ENCODE measurements at places on chromosomes 11 and 22.

DNA sequence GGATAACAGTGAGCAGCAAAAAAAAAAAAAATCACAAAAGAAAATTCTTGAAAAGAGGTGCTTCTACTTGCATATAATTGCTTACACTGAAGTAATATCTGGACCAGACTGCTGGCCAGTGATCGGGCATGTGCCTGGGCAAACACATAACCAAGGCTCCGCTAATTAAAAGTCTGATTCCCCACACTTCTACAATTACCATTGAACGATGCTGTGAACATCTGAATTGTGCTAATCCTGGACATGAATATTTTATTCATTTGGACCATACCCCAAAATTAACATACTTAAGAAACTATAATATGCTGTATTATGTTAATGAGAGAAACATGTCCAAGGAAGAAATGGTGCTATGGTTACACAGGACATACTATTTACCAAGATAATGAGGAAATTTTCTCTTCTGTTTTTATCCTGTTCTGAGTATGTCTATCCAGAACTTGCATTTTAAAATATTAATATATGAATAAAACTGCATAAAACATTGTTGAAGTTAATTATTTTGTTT lies 69.8 kb downstream of the LRRC4C start:
- DNase-seq, result no peak

DNA sequence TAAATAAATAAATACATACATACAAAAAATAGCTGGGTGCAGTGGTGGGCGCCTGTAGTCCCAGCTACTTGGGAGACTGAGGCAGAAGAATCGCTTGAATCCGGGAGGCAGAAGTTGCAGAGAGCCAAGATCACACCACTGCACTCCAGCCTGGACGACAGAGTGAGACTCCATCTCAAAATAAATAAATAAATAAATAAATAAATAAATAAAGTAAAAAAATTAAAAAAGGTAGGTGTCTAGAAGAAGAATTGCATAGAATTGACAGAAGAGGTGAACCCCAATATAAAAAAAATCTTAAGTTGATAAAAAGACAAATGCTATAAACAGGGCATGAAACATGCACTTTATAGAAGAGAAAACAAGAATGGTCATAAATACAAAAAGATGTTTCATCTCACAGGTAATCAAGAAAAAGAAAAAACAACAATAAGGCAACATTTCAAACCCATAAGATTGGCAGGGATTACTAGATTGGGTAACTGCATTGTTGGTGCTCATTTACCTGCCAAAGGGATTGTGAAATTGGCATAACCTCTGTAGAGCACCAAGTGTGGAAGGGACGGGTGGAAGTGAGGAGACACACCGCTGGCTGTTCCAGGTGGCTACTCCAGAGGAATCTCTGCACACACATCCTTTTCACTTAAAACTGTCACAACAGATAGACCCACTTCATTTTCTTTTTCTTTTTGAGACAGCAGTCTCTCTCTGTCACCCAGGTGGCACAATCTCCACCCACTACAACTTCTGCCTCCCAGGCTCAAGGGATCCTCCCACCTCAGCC lies 44.7 kb downstream of the NF2 start:
- DNase-seq, result no peak

GRCh38 chr11:29305456-29306232 lies 711.2 kb downstream of the KCNA4 start:
- no peak for DNase-seq

DNA sequence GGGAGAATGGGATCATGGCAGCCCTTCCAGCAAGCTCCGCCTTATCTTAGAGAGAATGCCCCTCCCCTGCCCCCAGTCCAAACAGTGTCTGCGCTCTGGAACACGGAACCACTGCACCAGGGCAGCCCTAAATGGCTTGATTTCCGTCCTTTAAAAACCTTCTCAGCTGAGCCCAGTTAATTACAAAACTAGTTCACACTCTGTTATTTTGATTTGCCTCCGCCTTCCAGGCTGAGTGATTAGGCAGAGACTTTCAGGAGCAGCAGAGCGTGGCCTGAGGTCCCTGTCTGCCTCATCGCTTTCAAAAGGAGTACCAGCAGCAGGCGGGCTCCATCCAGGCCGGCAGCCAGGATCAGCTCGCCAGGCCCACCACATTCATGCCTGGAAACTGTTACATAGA lies 313.0 kb downstream of the BRD1 start:
- no peak for DNase-seq

- no peak for DNase-seq
Measured at GRCh38 chr22:45933506-45934167, 43.3 kb downstream of the WNT7B start.

DNA sequence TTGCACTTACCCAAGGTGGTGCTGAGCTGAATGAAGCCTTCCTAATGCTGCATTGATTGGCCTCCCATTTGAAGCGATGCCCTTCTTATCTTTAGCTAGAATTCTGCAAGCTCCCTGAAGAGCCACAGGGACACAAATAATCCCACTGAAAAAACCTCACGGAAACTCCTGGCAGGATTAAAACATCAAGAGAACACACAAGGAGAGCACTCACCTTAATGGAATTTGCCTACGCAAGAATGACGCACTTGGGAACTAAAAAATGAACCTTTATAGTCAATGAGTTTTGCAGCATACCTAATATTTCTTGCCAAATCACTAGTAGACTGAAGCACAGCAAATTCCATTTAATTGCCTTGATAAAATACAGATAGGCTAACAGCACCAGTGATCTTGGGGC lies 232.8 kb upstream of the UBASH3B start:
- no peak for DNase-seq

GRCh38 chr22:28021116-28021997 lies 102.3 kb upstream of the PITPNB start:
- DNase-seq, result no peak

DNA sequence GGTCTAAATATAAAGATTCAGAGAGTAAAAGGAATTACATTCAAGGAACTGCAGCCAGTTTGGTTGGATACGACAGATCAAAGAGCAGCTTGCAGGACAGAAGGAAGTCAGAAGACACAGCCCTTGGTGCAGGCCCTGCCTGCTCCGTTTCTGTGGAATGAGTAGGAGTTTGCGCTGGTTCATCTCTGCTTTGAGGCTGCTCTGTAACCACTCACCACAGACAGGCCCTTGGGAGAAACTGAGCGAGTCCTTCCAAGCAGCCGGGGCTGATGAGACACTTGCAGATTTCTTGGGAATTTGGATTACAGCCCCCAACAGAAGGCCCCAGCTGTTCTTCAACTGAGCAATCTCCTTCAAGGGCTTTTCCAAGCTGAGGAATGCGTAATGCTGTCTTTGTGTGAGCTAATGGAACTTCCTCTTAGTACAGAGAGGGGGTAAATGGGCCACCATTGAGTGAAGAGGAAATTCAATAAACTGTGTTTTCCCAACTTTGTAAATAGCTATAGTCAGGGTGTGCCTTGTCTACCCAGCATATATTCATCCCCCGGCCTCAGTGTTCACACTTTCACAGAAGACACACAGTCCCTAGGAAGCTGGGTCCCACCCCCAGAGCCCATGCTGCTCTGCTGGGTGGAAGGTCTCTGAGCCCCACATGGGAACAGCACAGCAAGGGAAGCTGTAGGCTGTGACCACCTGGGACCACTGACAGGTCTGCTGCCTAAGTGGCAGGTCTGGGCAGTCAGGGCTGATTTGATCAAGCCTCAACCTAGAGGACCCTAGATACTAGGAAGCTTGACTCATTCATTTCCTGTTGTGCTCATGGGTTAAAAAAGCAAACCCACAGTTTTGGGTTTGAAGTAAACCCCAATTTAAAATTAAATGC lies 16.6 kb downstream of the IL10RA start:
- peak; percentile 93 for DNase-seq

DNA sequence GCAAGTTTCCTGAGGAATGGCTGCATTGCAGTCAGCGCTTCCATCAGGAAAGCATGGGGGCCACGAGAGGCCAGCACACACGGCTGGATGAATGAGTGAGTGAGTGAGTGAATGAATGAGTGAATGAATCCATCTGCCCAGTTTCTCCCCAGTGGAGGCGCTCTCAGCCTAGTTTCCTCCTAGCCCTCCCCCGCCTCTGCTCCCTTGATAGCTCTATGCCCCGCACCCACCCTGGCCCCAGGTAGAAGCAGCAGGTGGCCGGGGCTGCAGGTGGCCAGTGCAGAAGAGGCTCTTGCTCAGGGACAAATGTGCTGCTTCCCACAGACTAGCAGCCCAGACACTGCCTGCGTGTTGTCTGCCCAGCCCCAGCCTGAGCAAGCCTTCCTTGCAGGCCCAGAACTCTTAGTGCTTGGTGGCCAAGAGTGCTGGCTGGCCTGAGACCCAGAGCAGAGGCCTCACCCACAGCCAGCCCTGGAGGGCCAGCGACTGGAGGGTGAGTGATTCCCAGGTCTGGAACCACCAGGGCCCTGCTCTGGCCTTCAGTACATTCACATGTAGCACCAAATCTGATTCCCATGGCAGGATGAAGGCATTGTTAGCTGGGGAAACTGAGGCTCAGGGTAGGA lies 31.1 kb upstream of the PDGFB start:
- DNase-seq, result no peak

Measured in skin of body (tissue), 3 donors.